ENCODE measurements at places on chromosomes 4 and X. TPM values are rescaled to one million over a fixed set of nuclear protein-coding genes. Genes with fewer than 3 reads are reported as not detected.

GRCh38 chrX:39827951-39828350 lies 269.8 kb downstream of the BCOR start:
- H3K27me3 ChIP-seq = no peaks in the 10 kb centered on the region
- no peak overlapping the region for H3K4me3 ChIP-seq
- H3K27ac ChIP-seq = no peak overlapping the region
- H3K36me3 ChIP-seq = no peaks in the 10 kb centered on the region
- H3K4me1 ChIP-seq = peaks cover 3% of the 10 kb centered on the region
- DNase-seq = no peak

DNA sequence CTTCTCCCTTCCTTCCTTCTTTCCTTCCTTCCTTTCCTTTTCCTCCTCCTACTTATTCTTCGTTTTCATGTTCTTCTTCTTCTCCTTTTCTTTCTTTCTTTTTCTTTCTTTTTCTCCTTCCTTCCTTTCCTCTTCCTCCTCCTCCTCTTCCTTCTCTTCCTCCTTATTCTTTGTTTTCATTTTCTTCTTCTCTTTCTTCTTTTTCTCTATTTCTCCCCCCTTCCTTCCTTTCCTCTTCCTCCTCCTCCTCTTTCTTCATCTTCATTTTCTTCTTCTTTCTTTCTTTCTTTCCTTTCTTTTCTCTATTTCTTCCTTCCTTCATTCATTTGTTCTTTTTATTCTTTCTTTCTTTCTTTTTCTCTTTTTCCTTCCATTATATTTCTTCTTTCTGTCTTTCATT lies 671.6 kb downstream of the IQCM start:
- H3K4me3 ChIP-seq = no peak overlapping the region
- no peaks in the 10 kb centered on the region for H3K27me3 ChIP-seq
- H3K27ac ChIP-seq = no peak overlapping the region

DNA sequence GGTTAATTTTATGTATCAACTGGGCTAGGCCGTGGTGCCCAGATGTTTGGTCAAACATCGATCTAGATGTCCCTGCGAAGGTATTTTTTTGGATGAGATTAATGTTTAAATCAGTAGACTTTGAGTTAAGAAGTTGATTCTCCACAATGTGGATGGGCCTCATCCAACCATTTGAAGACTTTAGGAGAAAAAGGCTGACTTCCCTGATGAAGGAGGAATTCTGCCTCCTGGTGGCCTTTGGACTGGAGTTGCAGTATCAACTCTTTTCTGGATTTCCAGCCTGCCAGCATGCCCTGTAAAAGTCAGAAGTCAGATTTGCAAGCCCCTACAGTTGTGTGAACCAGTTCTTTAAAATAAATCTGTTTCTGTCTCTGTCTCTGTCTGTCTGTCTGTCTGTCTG lies 91.4 kb downstream of the STK32B start:
- H3K4me1 ChIP-seq = no peaks in the 10 kb centered on the region
- H3K27me3 ChIP-seq = no peaks in the 10 kb centered on the region
- no peak for DNase-seq
- H3K4me3 ChIP-seq = no peak overlapping the region
- no peaks in the 10 kb centered on the region for H3K36me3 ChIP-seq
- H3K27ac ChIP-seq = no peak overlapping the region

DNA sequence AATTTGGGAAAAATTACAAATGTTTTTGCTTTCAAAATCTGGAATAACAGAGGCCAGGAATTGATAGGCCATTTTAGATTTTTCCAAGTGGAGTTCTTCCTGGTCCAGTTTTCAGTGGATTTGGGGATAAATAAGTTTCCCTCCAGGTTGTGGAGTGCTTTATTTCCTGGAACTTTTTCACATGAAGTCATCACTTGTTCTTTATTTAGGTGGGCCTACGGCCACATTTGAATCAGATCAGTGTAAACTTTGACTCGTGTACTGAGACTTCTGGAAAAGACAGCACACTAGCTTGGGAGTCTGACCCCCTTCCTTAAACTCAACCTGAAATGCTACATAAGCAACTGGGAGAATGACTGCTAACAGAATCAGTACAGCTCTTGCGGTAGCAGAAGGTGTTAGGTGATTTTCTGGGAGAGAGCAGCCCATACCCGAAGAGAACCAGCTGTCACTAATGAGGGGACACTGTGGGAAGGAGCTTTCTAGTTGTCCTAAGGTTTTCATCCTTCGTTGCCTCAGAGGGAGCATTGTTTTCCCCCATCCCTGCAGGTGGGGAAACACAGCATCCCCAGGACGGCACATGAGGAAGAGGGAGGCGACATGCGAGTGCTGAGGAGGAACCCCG lies 235.2 kb upstream of the FAT1 start:
- no peak overlapping the region for H3K4me3 ChIP-seq
- no peak overlapping the region for H3K27ac ChIP-seq
- no peaks in the 10 kb centered on the region for H3K27me3 ChIP-seq
- H3K36me3 ChIP-seq = no peaks in the 10 kb centered on the region
- no peak for DNase-seq

GRCh38 chr4:108556588-108557200 lies 63.7 kb upstream of the RPL34 start:
- no peak overlapping the region for H3K4me3 ChIP-seq
- H3K36me3 ChIP-seq = no peaks in the 10 kb centered on the region
- no peak for DNase-seq
- H3K27ac ChIP-seq = no peak overlapping the region
- no peaks in the 10 kb centered on the region for H3K27me3 ChIP-seq
- no peaks in the 10 kb centered on the region for H3K4me1 ChIP-seq

DNA sequence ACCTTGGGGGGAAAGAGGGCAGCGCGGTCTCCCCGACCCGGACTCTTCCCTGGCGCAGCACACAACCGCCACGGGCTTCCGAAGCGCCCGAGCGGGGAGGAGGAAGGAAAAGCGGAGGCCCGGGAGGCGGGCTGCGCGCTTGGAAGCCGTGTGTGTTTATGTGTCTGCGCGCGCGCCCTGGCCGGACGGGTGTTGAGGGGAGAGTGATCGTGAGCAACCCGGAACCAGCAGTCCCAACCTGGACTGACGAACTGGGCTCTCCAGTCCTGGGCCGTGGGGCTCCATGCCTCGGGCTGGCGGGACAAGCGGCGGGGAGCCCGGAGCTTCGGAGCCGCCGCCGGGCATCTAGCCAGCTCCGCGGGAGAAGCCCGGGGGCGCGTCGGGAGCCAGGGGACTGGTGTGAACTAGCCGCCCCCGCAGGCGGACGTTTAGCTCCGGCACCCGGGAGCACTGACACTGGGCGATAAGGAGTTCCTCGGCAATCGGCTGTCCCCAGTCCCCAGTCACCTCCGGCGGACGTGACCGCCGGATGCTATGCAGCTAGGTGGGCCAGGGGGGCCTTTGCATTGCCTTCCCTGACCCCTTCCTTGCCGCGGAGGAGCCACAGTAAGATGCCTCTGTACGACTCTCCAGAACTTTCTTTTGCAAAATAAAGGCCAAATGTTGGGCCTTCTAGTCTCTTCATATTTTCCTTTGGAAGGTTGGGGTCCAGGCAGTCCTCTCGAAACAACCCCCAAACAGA lies 74.8 kb upstream of the BCOR start:
- no peaks in the 10 kb centered on the region for H3K36me3 ChIP-seq
- peaks cover 29% of the 10 kb centered on the region for H3K27me3 ChIP-seq
- peak; percentile 31 for DNase-seq
- peaks cover 2% of the 10 kb centered on the region for H3K4me1 ChIP-seq

DNA sequence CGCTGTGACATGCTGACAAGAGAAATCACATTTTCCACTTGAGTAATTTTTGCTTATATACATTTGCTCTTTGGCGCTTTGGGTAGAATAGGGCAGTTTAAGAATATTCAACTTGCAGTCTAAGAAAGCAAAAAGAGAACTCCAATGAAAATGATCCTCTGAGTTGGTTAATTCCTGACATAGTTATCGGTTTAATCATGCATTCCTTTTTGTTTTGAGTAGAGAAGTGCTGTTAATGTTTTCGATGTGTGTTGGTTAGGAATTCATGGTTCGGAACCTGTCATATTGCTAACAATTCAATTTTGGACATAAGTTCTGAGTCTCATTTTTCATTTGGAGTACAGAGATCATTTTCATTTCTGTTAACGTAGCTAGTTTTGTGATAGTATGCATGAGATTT lies 700.6 kb upstream of the PITX2 start:
- no peak overlapping the region for H3K27ac ChIP-seq
- H3K4me1 ChIP-seq = no peaks in the 10 kb centered on the region
- H3K36me3 ChIP-seq = no peaks in the 10 kb centered on the region
- H3K4me3 ChIP-seq = no peak overlapping the region
- DNase-seq = no peak

GRCh38 chr4:100124715-100125114 lies 65.6 kb downstream of the DDIT4L start:
- H3K27ac ChIP-seq = no peak overlapping the region
- no peaks in the 10 kb centered on the region for H3K4me1 ChIP-seq
- no peaks in the 10 kb centered on the region for H3K36me3 ChIP-seq
- DNase-seq = no peak
- H3K27me3 ChIP-seq = no peaks in the 10 kb centered on the region

GRCh38 chrX:39431893-39432292 lies 630.6 kb downstream of the MID1IP1 start:
- no peaks in the 10 kb centered on the region for H3K36me3 ChIP-seq
- no peak for DNase-seq
- no peaks in the 10 kb centered on the region for H3K27me3 ChIP-seq
- H3K4me1 ChIP-seq = no peaks in the 10 kb centered on the region
- H3K4me3 ChIP-seq = no peak overlapping the region

GRCh38 chrX:46913667-46914066 lies 1.4 kb downstream of the JADE3 start:
- H3K27ac ChIP-seq = no peak overlapping the region
- H3K27me3 ChIP-seq = no peaks in the 10 kb centered on the region
- H3K36me3 ChIP-seq = no peaks in the 10 kb centered on the region
- no peaks in the 10 kb centered on the region for H3K4me1 ChIP-seq

DNA sequence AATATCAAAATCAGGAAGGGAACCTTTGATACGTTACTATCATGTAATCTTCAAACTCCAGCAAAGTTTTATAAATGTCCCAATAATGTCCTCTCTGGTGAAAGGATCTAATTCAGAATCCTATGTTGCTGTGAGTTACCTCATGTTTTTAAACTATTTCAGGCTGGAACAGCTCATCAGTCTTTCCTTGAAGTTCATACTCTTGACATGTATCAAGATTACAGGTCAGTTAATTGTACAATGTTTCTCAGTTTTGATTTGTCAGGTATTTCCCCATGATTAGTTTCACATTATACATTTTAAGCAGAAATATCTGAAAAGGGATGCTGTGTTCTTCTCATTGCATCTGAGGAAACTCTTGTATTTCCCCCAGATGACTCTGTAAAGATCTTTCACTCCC lies 136.5 kb upstream of the HS3ST1 start:
- H3K36me3 ChIP-seq = no peaks in the 10 kb centered on the region
- H3K27ac ChIP-seq = no peak overlapping the region
- DNase-seq = no peak
- no peaks in the 10 kb centered on the region for H3K4me1 ChIP-seq
- no peak overlapping the region for H3K4me3 ChIP-seq
- no peaks in the 10 kb centered on the region for H3K27me3 ChIP-seq

DNA sequence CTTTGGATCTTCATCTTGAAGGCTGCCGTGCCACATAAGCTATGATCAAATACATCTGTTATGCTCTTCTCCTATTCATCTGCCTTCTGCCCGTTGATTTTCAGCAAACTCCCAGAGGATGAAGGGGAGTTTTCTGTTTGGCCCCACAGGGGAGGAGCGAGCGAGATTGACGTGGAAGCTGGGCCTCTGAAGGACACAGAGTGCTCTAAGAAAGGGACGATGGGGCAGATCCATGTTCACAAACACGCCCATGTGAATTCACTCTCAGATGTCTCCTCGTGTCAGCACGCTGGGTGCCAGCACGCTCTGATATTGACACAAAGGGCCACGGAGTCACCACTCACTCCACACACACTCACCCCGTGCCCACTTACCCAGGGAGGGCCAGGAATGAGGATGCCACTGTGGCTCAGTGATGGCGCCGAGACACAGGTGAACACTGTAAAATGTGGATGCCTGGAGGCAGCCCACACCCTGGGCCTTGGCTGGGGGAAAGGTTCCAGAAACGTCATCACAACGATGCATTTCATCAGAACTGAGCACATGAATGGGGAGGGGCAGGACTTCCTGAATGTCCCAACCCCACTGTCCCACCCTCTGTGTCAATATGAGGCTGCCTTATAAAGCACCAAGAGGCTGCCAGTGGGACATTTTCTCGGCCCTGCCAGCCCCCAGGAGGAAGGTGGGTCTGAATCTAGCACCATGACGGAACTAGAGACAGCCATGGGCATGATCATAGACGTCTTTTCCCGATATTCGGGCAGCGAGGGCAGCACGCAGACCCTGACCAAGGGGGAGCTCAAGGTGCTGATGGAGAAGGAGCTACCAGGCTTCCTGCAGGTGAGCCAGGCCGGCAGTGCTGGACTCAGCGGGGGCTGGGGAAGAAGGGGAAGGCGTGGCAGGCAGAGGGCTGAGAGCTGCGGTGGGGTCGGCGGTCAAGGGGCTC lies at the start of gene S100P:
TSS of gene S100P (plus strand) at position 648 of the 946 bp plus-strand sequence. CDS start at position 703, 55 bp downstream.
- DNase-seq = no peak
- no peak within 1 kb of the TSS for H3K27ac ChIP-seq
- H3K4me1 ChIP-seq = peaks cover 7% of the 10 kb centered on the region
- no peak within 1 kb of the TSS for H3K4me3 ChIP-seq
- no peaks in the 10 kb centered on the region for H3K36me3 ChIP-seq
- H3K27me3 ChIP-seq = no peaks in the 10 kb centered on the region

DNA sequence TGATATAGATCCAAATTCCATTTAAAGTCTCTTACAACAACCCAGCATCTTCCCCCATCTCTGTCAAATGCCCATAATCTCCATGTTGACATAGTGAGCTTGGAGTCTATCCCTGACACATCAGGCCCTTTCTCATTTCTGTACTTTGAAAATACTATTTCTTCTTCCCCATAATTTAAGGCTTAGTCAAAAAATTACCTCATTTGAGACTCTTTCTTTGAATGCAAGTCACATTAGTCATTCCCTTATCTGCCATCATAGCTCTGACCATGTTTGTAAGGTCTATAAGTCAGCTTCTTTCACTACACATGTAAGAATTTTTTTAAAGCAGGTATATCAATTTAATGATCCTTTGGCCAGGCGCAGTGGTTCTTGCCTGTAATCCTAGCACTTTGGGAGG lies 99.9 kb downstream of the DDX60 start:
- peaks cover 17% of the 10 kb centered on the region for H3K36me3 ChIP-seq
- H3K4me1 ChIP-seq = no peaks in the 10 kb centered on the region
- no peak overlapping the region for H3K4me3 ChIP-seq

TCEAL5 gene
- total RNA-seq = not detected

BMPR1B gene
- 1.3 TPM for total RNA-seq

APELA gene
- total RNA-seq = not detected

HHIP gene
- 0.27 TPM for total RNA-seq

RNF150 gene
- total RNA-seq = 3.0 TPM
